ENCODE measurements at places on chromosomes 6 and 20.
A peak's percentile ranks its signal among the peaks of the same experiment; 100 is the strongest.

- no peak for DNase-seq
These were observed 827.5 kb upstream of the CITED2 start for GRCh38 chr6:140201787-140202458.

- peak; percentile 83 for DNase-seq
These were observed 43.6 kb downstream of the MDGA1 start for GRCh38 chr6:37653933-37654565.

- DNase-seq = peak; percentile 90
These were observed 40.6 kb downstream of the DTD1 start for GRCh38 chr20:18628330-18628920.

- DNase-seq = no peak
These were observed 308.9 kb downstream of the HDGFL1 start for GRCh38 chr6:22878324-22878701.

- no peak for DNase-seq
These were observed 620.1 kb downstream of the HTR1B start for GRCh38 chr6:76843054-76843822.

GRCh38 chr6:41682056-41682477, 43.8 kb downstream of the MDFI start:
- DNase-seq = peak; percentile 99

DNA sequence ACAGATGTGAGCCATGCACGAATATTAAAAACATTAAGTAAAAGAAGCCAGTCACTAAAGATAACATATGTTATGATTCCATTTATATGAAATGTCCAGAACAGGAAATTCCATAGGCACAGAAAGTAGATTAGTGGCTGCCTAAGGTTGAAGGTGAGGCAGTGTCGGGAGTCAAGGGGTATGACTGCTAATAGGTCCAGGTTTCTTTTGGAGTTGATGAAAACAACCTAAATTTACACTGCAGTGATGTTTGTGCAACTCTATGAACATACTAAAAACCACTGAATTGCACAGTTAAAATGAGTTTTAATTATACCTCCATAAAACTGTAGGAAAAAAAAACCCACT, 14.4 kb downstream of the SRPK1 start:
- no peak for DNase-seq

GRCh38 chr20:62832212-62832922, 15.5 kb downstream of the COL9A3 start:
- peak; percentile 88 for DNase-seq

- peak; percentile 49 for DNase-seq
These were observed 62.1 kb downstream of the BMP2 start for GRCh38 chr20:6829510-6830116.

- DNase-seq = no peak
These were observed 654.7 kb downstream of the EPM2A start for GRCh38 chr6:145080651-145081050.

- no peak for DNase-seq
These were observed 26.1 kb upstream of the TBC1D7 start for GRCh38 chr6:13354331-13355042.

DNA sequence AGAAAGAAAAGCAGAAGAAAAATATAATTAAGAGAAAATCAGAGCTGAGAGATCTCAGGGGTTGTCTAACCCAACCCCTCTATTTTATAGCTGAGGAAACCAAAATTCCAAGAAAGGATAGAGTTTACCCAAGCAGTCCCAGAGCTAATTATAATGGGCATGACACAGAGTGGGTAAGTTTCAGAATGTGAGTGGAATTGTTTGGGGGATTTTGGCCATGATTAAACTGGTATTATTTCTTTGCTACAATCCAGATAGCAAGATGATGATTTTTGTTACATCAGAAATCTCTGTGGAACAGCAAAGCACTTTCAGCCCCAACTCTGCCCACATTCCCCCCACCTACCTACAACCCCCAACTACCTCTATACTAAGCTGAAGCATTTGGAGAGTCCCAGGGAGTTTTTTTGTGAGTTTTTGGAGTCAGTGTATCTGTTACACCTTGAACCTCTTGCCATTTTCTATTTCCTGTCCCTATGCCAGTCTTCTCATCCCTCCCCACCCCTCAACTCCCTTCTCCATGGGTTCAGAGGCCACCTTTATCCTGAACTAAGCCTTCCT, 24.7 kb downstream of the POFUT1 start:
- DNase-seq = no peak

- DNase-seq = no peak
These were observed 184.7 kb upstream of the RALGAPA2 start for GRCh38 chr20:20897145-20897544.

- DNase-seq = no peak
These were observed 201.6 kb downstream of the ISM1 start for GRCh38 chr20:13422637-13423036.

GRCh38 chr6:158608221-158608620, 36.3 kb downstream of the DYNLT1 start:
- no peak for DNase-seq

GRCh38 chr6:168835991-168836390, 395.0 kb downstream of the SMOC2 start:
- no peak for DNase-seq

DNA sequence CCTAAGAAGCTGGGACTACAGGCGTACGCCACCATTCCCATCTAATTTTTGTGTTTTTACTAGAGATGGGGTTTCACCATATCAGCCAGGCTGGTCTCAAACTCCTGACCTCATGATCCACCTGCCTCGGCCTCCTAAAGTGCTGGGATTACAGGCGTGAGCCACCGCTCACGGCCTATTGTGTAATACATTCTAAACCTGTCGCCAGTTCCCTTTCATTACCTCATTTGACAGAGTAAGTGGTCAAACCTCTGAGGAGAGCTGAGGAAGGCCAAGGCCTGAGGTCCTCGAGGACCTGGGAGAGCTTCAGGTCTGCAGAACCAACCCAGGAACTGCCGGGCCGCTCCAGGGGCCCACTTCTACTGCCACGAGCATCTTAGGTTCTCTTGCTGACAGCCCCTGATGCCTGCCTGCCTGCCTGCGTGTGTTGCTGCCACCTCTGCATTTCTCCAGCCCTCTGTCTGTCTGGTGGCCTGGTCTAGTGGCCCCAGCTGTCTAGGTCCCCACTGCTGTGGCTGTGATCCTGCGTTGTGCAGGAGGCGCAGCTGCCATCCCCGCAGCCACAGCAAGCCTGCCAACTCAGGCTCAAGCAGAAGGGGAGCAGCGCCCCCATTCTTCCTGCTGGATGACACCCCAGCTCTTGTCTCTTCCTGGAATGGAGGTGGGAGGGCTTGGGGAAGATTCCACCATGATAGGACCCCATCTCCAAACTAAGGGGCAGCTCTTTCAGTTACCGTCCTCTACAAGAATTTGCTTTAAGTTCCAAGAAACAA, 45.3 kb downstream of the PRR18 start:
- no peak for DNase-seq

GRCh38 chr6:2560917-2561698, 189.6 kb downstream of the MYLK4 start:
- DNase-seq = no peak

GRCh38 chr20:57791966-57792365, 82.2 kb upstream of the PMEPA1 start:
- peak; percentile 17 for DNase-seq

- DNase-seq = no peak
These were observed 50.4 kb upstream of the MPC1 start for GRCh38 chr6:166433096-166433495.

DNA sequence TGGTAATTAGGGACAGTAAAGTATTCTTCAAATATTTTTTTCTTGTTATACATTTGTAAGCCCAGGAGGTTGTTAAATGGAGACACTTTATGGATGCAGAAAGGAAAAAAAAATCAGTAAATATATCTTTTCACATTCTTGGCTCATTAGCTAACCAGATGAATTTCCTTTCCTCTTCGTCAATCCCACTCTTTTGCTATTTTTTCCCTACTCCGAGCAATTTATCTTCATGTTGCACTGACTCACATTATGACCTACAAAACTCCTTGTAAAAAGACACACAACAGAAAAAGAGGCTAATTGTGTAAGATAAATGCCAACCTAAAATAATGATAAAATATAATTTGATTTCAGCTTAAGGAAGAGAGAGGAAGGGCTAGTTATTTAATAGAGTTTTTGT, 472.9 kb upstream of the ZNF337 start:
- DNase-seq = no peak

GRCh38 chr20:5072756-5073659, 46.8 kb downstream of the PCNA start:
- DNase-seq = no peak

- DNase-seq = no peak
These were observed 75.1 kb downstream of the QKI start for GRCh38 chr6:163489584-163489983.

GRCh38 chr6:35687658-35688604, 784 bp downstream of the FKBP5 start:
- peak; percentile 89 for DNase-seq

GRCh38 chr6:24836109-24836508, 37.4 kb upstream of the ARMH2 start:
- no peak for DNase-seq
